ENCODE measurements at places on chromosomes 1 and 21.

GRCh38 chr1:23930861-23931490 lies 17.8 kb upstream of the CNR2 start:
- peak; percentile 72 for DNase-seq

- DNase-seq: peak; percentile 89
These were observed 15.6 kb upstream of the TACSTD2 start for GRCh38 chr1:58592522-58593134.

DNA sequence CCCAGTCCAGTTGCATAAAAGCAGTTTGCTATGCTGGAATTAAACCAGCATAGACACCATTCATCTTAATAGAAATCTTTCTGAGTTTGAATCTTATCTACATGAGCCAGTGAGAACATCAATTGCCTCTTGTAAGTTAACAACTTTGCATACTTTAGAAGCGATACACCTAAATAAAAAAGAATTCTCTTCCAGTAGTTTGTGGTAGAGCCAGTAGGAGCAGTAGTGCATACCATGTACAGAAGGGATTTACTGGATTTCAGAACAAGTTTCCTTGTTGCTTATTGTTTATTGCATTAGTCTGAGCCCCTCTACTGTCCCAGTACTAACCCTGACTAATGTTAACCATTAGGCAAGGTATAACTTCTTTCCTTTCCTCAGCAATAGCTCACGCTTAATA lies 313.1 kb downstream of the TGFB2 start:
- peak; percentile 38 for DNase-seq

DNA sequence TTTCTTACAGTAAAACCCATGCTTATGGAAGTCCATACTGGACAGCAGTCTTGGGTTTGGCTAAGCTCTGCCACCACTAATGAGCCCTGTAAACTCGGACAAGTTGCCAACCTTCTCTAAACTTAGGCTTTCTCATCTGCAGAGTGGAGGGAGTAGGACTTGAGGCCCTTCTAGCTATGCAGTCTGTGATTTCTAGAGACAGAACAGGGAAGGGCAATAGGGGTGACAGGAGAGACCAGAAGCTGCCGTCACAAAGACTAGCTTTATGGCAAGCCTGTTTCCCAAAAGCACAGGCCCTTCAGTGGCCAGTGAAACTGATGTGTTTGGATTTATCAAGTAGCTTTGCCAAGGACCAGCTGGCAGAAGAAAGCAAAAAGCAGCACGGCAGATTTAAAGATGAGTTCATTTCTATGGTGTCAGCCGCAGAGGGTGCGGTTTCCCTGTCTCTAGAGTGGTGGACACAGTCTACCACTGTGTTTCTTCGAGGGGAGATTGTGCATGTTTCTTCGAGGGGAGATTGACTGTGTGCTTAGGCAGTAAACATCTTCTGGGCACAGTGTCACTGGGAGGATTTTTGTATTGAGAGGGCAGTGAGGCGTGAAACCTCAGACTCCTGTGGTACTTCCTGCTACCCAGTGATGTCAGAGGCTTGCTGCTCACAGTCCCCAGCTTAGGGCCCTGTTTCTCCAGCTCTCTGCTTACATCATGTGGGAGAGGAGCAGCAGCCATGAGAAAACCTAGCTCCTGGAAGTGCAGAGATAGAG lies 119.0 kb downstream of the ROR1 start:
- peak; percentile 67 for DNase-seq

- DNase-seq: no peak
These were observed 16.9 kb upstream of the COL18A1 start for GRCh38 chr21:45388011-45388521.

DNA sequence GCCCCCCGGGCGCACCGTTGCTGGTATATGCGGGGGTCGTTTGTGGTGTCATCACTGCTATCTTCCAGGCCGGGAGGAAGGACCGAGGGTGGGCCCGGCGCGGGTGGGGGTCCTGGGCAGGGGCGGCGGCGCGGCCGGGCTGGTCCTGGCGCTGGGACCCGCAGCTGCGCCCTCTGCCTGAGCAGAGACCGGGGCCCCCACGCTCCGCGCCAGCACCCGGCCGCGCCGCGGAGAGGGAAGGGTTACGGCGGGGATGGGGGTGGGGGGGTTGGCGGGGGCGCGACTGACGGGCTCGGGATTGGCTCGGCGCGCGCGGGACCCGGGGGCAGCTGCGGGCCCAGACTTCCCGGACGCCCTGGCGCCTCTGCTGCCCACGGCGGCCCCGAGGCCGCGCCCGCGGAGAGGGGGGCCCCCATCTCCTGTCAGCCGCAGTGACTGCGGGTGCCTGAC lies 13.8 kb upstream of the SAMD11 start:
- no peak for DNase-seq

DNA sequence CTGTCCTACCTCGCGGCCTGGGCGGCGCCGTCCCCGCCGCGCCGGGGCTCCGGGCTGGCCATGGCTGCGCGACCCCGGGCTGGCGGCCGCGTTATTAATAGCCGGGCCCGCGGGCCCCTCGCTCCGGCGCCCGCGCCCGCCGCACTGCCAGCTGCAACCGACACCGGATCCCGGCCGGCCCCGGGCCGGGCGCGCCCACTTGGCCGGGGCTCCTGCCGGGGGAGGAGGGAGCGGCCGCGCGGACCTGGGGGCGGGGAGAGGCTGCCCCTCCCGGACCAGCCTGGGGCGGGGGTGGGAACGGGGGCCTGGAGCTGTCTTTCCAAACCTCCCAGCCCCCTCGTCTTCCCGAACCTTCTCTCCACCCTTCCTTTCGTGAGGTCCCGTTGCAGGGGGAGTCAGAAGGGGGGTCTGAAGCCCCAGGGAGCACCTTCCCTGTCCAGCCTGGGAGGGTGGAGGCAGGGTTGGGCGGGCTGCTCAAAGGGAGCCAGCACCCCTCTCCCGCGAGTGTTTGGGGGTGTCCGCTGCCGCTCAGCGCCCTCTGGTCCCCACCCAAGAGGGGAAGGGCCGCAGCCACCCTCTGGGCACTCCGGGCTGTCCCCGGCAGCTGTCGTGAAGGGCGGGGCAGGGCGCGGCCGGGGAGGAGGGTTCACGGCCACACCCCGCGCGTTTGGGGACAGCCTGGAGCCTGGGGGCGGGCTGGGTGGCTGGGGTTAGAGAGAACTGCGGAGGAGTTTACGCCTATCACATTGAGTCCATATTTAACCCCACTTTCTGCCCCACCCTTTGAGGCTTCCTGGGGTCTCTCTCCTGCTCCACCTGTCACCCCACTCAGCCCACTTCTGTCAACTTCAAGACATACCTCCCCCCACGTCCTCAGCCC lies at the start of gene SYNC:
Gene SYNC (minus strand): TSS at position 172 of the 880 bp plus-strand sequence. CDS start 110 bp downstream, at position 62.
- peak; percentile 94 for DNase-seq

GRCh38 chr1:199405634-199406196 lies 621.8 kb upstream of the NR5A2 start:
- DNase-seq: no peak

GRCh38 chr1:31839662-31840343 lies 24.0 kb upstream of the SPOCD1 start:
- DNase-seq: no peak

GRCh38 chr1:150596976-150597375 lies 17.6 kb upstream of the MCL1 start:
- DNase-seq: no peak

- peak; percentile 28 for DNase-seq
These were observed 832 bp downstream of the HCN3 start for GRCh38 chr1:155277902-155278688.

GRCh38 chr1:40076895-40077312 lies 20.1 kb downstream of the PPT1 start:
- DNase-seq: peak; percentile 84

DNA sequence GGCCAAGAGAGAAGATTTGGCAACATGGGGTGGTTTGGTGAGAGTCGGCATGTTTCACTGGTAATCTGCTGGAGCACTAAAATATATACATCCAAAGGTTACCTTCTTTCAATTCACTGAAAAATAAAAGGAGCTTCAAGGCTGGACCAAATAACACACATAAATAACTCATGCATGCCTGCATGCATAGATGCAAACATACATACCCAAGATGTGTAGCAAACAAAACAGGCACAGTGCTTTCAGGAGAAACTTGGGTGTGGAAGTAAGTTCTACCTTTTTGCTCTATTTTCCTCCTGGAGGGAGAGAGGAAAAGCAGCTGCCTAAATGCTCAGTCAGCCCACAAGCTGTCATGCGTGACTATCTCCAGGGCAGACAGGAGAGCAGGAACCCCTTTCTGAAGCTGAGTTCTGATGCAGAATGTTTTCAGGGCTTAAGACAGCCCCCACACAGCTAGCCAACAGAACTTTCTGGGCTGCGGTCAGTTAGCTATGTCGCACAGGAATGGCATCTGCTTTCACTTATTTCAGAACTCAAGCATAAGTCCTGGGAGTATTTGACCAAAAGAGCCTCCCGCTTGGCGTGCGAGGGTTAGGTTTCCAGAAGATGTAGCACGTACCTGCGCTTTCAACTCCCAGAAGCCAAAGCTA lies 166.2 kb downstream of the TOMM20 start:
- DNase-seq: peak; percentile 99

DNA sequence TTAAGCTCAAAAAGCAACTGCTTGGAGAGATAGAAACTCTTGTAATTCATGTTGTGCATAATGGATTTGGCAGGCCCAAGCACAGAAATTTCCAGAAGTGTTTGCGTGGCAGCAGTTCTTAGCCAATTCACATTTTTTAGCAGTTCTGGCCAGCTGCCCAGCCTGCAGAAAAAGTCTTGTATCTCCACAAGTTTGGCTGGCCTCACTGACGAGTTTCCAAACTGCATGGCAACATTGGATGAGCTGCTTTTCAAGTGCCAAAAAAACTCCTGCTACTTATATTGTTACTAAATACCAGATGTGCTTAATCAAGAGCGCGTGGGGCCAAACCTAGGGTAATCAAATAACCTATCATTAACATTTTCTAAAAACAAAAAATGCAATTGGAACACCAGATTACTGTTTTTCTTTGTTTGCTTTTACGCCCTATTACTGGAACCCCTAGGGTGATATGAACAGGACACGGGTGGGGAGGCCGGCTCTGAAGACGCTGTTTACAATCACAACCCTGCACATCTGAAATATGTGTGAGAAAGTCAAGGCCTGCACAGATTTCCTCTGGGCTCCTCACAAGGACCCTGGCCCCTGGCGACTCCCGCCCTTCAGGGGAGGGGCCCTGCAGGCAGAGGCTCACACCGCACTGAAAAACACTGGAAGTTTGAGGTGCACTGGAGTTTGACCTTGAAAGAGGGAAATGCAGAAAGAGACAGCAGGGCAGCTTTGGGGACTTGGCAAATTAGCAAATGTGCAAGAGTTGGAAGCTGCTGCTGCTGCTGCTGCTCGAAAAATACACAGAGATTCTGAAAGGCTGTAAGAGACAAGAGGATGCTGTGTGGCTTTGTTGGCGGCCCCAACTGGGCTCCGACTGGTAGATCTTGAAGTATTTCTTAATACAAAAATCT lies 55.2 kb upstream of the TARBP1 start:
- peak; percentile 100 for DNase-seq

DNA sequence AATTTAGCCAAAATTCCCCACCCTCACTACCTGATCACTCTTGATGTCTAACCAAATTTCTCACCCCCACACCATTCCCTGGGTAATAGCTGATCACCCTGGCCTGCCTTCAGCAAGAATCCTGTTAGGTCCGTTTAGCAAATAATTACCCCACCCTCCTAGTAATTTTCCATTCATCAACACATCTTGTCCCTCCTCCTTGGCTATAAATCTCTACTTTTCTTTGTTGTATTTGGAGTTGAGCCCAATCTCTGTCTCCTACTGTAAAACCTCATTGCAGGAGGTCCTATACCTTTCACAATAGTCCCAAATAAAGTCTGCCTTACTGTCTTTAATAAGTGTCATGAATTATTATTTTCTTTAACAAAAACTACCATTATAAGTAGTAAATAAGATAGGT lies 6.9 kb upstream of the PRKAA2 start:
- DNase-seq: no peak

- DNase-seq: peak; percentile 39
These were observed 287.9 kb upstream of the FMN2 start for GRCh38 chr1:239803781-239804180.

DNA sequence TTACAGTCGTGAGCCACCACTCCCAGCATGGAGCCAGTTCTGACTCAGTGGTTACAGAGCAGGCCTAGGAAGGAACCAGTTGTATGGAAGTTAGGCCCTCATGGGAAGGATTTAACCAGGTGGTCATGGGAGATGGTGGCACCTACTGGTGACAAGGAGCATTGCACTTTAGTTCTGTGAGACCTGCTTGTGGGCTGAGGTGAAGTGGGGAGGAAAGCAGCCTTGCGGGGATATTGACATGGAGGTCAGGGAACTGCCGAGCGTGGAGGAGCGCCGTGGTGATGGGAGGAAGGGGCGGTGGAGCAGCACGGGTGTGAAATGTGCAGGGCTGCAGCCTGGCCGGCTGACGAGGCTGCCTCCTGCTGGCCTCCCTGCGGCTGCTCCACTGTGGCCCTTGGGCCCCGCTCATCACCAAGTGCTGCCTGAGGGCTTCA lies 100.4 kb downstream of the GALNT2 start:
- peak; percentile 51 for DNase-seq

GRCh38 chr1:4701276-4701675 lies 46.9 kb downstream of the AJAP1 start:
- DNase-seq: no peak

DNA sequence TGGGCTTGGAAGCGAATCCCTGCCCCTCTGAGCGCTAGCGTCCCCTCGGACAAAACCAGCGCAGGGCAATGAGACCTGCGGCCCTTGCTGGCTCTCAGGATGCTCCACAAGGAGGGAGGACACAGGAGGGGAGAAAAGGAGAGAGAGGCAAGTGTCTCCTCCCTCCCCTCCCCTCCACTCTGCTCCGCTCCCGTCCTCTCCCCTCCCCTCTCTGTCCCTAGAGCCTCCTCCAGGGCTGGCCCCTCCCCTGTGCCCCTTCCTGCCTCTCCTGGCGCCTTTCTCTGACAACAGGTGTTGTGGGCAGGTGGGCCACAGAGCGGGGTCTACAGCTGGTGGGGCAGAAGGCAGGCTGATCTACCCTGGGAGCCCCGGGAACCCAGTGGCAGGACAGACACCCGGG lies 35.2 kb downstream of the TP73 start:
- DNase-seq: no peak

- no peak for DNase-seq
These were observed 62.5 kb downstream of the WNT9A start for GRCh38 chr1:227885135-227885647.

- DNase-seq: peak; percentile 48
These were observed 29.3 kb upstream of the IL20 start for GRCh38 chr1:206836111-206836510.

- no peak for DNase-seq
These were observed 17.1 kb upstream of the DUSP23 start for GRCh38 chr1:159763686-159764085.

DNA sequence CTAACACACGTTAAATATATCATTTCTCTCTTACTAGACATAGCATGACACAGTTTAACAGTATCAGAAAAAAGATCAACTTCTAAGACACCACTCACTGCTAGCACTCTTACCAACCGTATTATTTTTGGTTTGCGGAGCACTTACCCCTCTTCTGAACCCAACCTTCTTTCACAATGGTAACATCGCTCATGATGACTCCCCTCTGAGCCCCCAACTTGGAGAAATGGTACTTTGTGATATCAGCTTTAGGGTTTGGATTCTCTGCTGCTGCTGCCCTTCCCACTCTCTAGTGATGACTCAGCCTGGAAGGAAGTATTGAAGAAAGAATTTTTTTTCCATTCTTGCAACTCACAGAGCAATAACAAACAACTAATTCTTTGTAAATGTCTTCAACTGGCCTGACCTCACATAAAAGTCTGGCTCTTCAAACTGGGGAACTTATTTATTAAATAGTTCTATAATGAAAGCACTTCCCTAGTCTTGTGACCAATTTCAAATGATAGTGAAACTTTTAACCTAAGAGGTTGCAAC lies 7.0 kb downstream of the AKT3 start:
- peak; percentile 81 for DNase-seq

All from fibroblast of skin of right quadriceps (primary cell).